ENCODE measurements at places on chromosomes 2 and 18.

DNA sequence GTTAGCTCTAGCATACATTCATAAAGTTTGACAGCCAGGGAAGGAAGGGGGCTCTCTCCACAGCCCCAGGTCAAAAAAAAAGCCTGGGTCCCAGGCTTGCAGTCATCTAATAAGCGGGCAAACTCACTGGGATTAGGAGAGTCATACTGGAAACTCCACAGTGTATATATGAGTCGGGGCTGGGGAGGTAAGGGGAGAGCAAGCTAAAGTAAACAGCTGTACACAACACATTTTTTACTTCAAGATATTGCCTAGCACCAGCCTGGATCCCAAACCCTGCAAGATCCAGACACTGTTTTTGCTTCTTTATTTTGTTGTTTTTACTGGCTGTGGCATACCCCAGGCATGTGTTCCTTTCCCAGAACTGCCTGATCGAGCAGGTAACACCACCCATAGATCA lies 291.3 kb upstream of the TANK start:
- DNase-seq: no peak

DNA sequence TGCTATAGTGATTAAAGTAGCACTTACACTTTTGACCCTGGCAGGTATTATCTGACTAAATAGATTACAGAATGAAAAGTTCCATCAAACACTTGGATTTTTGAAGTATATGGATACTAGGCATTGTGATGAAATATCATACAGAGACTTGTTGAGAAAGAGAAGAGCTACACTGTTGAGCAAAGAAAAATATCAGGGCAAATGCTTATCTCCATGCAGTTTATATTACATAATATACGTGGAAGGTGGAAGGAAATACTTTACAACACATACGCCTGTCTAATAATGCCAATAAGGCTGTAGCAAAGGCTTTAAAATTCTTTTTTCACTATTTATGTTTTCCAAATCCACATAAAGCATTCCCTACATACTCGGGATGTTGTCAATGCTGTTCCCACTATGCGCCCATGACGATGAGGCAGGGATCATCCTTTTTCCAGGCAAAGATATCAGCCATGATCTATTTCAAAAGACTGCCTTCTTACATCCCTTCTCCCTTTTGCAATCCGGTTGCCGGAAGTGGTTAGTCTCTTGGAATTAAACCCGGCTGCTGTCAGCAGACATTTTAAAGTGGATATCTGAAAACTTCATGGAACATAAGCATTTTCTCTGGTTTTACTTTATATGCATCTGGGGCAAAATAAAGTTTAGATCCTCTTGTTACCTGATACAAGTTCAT lies 92.6 kb upstream of the ITGA4 start:
- DNase-seq: no peak

- DNase-seq: no peak
These were observed 70.9 kb upstream of the HS6ST1 start for GRCh38 chr2:128389388-128390086.

DNA sequence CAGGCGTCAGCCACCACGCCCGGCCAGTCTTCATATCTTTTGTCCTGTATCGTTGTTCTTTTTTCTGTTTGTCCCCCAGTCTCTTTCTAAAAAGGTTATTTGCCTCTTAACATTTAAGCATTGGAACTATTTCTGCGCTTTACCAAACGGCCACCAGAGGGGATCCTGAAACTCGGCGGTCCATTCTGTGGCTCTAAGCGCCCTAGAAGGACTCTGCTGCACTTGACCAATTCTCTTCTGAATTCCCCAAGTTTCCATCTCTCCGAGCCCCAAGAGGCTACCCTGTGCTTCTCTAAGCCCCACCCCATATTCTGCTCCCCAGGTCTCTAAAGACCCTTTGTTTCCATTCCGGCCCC lies 33.1 kb upstream of the REG3G start:
- peak; percentile 0 for DNase-seq

- peak; percentile 25 for DNase-seq
These were observed 56.5 kb downstream of the EMX1 start for GRCh38 chr2:72973566-72974435.

- DNase-seq: no peak
These were observed 111.9 kb upstream of the MAPRE2 start for GRCh38 chr18:34929336-34929780.

GRCh38 chr2:233446606-233447305 lies 92.5 kb downstream of the DGKD start:
- DNase-seq: no peak

- DNase-seq: no peak
These were observed 223.1 kb upstream of the SP5 start for GRCh38 chr2:170492010-170492409.

GRCh38 chr2:17517481-17518211 lies 594 bp downstream of the RAD51AP2 start:
- DNase-seq: no peak

- DNase-seq: no peak
These were observed 1.1 kb downstream of the HADHB start for GRCh38 chr2:26245810-26246209.

GRCh38 chr2:109475531-109476210 lies 138.1 kb downstream of the SEPTIN10 start:
- DNase-seq: no peak

DNA sequence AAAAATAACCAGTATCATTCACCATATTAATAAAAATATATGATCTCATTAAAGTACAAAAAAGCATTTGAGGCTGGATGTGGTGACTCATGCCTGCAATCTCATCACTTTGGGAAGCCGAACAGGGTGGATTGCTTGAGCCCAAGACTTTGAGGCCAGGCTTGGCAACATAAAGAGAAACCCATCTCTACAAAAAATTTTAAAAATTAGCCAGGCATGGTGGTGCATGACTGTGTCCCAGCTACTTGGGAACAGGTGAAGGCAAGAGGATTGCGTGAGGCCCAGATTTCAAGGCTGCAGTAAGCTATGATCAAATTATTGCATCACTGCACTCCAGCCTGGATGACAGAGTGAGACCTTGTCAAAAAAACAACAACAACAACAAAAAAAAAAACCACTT lies 75.9 kb downstream of the RAD51AP2 start:
- DNase-seq: no peak

- DNase-seq: no peak
These were observed 131.1 kb downstream of the AFF3 start for GRCh38 chr2:100011272-100011731.

GRCh38 chr2:116585669-116586327 lies 1228.7 kb upstream of the DDX18 start:
- DNase-seq: peak; percentile 58

- DNase-seq: peak; percentile 91
These were observed 200.5 kb downstream of the KLHL29 start for GRCh38 chr2:23585273-23586170.

GRCh38 chr2:99842451-99842850 lies 299.9 kb downstream of the AFF3 start:
- DNase-seq: no peak

- DNase-seq: no peak
These were observed 34.0 kb downstream of the DOCK10 start for GRCh38 chr2:225008179-225008856.

Measured in NCI-H1092 treated with DMSO at 0.1 percent for 48 hours (cell line).